ENCODE measurements at places on chromosomes 16 and 17.

DNA sequence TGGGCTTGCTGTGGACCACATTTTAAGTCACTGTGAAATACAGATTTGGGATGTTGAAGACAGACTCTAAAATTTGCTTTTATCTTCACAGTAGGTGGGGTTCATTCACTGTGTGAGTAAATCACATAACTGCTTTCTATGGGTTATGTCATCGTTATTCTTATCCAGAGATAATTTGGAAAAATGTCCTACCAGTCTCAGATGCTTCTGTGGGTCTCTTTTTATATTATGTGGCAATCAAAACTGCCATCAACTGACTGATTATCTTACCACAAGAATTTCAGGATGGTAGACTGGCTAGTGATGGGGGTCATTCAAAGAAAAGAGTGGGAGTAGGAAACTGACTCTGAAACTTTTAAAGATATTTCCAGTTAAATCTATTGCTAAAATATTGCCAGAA is 3.1 kb downstream of the HSBP1 start:
- DNase-seq, result no peak

DNA sequence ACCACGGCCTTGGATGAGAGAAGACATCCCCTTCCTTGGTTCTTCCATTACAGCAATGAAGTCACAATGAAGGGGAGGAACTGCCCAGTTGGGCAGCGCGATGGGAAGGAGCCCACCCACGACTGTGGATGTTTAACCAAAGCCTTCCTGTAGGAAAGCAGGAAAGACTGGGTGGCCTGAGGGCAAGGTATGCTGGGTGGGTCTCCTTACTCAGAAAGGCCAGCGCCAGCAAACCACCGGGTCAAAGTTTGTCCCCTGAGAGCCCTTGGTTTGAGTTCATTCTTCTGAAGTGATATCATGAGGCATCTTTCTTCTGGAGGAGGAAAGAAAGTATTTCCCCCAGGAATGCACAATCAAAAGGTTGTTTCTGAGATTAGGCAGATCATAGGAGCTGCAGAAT is 105.2 kb downstream of the C16orf95 start:
- DNase-seq, result no peak

DNA sequence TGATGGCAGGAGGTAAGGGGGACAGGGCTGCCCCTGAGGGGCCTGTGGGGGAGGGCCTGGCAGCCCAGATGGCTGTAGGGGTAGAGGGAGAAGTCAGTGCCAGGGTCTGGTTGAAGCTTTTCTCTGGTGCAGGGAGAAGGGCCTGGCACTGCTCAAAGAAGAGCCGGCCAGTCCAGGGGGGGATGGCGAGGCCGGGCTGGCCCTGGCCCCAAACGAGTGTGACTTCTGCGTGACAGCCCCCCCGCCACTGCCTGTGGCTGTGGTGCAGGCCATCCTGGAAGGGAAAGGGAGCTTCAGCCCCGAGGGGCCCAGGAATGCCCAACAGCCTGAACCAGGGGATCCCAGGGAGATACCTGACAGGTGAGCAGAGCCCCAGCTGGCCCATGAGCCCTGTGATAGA is 2.8 kb upstream of the NOL3 start:
- DNase-seq, result no peak

- DNase-seq, result no peak
Measured at GRCh38 chr16:70677499-70678120, 8.2 kb downstream of the MTSS2 start.

- DNase-seq, result no peak
Measured at GRCh38 chr17:45313996-45314740, 2.7 kb downstream of the MAP3K14 start.

DNA sequence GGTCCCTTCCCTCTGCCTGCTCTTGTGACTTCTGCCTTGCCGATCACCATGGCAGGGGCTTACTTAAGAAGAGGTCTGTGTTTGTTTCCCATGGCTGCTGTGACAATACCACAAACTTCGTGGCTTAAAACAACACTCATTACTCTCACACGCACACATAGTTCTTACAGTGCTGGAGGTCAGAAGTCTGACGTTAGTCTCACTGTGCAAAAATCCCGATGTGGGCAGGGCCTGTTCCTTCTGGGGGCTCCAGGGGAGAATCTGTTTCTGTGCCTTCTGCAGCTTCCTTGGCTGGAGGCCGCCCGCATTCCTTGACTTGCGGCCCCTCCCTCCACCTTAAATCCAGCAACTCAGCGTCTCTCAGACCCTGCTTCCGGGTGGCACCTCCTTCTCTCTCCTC is 249.2 kb upstream of the GSE1 start:
- no peak for DNase-seq

DNA sequence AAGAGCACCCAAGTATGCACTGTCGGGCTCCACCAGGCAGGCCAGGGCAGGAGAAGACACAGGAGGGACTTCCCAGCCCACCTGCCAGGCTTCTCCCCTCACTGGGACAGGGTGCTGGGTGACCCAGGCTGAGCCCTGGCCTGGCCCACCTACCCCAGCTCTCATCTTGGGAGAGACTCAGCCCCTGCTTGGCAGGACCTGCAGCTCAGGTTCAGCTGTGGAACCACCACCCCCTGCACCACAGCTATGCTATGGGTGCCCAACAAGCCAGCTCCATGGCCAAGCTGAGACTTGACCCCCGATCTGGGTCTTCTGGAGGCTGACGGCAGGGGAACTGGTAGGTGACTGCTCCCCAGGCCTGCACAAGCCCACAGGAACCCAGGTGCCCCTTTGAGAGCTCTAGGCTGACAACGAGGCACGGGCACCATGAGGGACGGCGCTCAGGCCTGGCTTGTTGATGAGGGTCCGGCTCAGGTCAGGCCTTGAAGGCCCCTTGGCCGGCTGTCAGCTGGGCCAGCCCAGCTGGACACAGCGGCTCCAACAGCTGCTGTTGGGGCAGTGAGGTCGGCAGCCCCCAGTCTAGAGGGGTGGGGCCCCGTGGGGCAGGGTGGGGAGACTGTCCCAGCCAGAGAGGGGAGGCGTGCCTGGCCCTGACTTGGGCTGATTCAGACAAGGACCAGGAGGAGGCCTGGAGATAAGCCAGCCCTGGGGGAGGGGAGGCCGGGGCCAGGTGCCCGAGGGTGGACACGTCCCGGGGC is 4.6 kb downstream of the RPUSD1 start:
- DNase-seq, result no peak

- no peak for DNase-seq
Measured at GRCh38 chr17:15928286-15928785, 16.6 kb upstream of the ADORA2B start.

GRCh38 chr16:56329887-56330286 is 95.5 kb downstream of the AMFR start:
- DNase-seq, result no peak

DNA sequence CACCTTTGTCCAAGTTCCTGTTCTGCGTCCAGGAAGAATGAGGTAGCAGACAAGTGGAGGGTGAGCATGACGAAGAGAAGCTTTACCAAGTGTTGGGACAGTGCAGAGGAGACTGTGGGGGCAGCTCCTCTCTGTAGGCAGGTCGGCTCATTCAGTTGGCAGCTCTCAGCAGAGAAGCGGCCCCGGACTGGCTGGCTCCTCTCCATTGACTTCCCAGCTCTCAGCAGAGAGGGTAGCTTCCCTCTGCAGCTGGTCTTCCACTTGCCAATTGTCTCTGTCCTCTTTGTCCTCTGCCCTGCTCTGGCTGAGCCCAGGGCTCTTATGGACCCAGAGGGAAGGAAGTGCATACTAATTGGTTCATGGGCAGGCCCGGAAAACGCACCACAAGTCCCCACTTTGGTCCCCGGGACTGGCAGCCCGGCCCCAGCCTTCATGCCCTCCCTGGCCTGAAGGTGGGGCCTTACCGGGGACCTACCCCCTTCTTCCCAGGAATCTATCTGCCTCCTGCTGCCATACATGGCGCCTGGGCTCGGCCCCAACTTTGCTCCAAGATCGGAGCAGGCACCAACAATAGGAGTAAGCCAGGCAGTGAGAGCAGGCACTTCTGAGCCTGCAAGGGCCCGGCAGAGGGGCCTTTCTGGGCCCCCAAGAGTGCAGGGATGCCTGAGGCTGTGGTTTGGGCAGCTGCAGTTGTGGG is 10.1 kb downstream of the KCTD5 start:
- DNase-seq, result no peak

GRCh38 chr16:51045186-51045585 is 105.9 kb downstream of the SALL1 start:
- no peak for DNase-seq

GRCh38 chr17:78107457-78107856 is 21.1 kb downstream of the TMC6 start:
- no peak for DNase-seq

- no peak for DNase-seq
Measured at GRCh38 chr16:72137380-72138063, 34.4 kb downstream of the PMFBP1 start.

DNA sequence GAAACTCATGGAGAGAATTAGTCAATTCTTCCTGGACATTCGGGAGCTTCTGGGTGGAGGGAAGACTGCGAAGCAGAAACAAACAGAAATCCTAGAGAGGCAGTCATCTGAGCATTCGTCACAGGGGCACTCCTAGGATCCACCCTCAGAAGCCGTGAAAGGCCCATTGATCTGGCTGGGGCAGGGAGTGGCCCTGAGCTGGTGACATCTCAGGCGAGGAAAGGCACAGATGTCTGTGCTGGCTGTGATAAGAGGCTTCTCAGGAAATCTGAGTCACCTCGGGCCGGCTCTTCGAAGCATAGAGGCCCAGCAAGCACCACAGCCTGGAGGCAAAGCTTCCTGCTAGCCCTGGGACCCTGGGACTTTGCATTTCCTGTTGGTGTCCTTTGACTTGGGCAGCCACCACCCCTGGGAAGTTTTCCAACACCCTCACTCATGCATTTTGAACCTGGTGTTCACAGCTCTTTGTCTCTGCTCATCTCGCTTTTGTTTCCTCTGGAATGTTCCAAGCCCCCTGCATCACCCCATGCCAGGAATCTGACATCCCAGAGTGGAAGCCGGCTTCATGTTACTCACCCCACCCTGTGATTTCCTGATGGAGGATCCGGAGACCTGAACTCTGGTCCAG is 23.3 kb upstream of the CDRT4 start:
- DNase-seq, result no peak

DNA sequence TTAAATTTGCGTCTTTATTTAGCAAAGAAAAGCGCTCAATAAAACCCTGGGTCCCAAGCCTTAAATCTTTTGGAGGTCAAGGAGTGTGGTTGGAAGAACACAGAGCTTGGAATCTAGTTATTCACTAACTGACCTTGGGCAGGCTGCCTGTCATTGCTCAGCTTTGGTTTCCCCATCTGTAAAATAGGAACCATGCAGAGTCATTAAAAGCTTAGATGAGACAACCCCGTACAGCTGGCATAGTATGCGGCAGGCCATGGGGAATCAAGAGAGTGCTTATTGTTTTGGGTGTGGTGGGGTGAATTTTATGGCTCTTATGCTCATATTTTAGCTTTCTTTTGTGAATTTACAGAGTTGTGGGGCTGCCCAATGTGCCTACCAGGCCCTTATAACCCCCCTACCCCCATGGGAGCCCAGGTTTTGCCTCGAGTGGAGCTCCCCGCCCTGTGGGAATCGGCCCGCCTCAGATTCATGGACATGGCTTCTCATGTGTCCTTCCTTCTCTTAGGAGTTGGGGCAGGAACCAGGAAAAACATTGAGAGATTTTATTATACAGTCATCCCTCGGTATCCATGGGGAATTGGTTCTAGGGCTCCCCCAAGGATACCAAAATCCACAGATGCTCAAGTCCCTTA is 113.5 kb downstream of the CLEC16A start:
- no peak for DNase-seq

GRCh38 chr16:85759631-85760419 is 8.9 kb upstream of the C16orf74 start:
- no peak for DNase-seq

- no peak for DNase-seq
Measured at GRCh38 chr17:42185621-42185930, 324 bp upstream of the HCRT start.
